Stimulated activated CD8-positive, alpha-beta memory T cell treated with anti-CD3 and anti-CD28 coated beads, Interleukin-7, amount 100 ng/mL, for 48 hours (primary cell): ENCODE measurements at places on chromosomes 2 and 18.
A peak's percentile ranks its signal among the peaks of the same experiment; 100 is the strongest.

DNA sequence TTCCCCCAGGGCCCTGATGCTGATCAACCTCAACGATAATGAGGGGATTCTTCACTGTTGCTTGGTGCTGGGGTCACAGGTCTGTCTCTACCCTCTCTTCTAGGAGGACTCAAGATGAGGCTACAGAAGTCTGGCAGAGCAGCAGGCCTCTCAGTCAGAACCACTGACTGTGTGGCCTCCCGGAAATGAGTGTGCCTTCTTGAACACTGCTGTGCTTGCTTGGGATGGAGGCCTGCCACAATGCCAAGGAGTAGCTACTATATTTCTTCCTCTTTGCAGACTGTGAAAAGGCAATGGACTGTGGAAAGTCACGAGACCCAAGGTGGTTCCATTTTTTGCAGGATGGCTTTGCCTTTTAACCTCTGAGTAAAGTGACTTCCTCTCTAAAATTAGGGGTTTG is 5.8 kb upstream of the HOXD1 start:
- no peak for DNase-seq

GRCh38 chr2:105919826-105920225 is 175.1 kb downstream of the NCK2 start:
- DNase-seq: peak; percentile 27

GRCh38 chr2:46297546-46298271 is 502 bp downstream of the EPAS1 start:
- DNase-seq: no peak

- no peak for DNase-seq
These were observed 305.1 kb upstream of the FSHR start for GRCh38 chr2:49459314-49459993.

DNA sequence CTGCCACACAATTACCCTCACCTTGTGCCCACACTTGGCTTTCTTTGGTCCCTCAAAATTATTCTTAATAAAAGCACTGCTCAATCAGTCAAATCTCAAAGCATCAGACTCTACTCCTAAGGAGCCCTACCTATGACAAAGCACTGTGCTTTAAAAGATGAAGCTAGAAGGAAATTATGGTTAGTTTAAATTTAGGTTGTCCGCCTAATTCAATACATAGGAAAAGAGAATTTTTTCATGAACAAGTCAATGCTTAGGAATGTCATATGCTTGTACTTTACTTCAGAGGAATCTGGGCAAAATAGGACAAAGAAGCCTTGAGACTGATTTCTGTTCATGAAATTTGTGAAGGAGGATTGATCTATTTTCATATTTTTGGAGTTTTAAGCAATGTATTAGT is 726.4 kb upstream of the CDH2 start:
- DNase-seq: no peak

DNA sequence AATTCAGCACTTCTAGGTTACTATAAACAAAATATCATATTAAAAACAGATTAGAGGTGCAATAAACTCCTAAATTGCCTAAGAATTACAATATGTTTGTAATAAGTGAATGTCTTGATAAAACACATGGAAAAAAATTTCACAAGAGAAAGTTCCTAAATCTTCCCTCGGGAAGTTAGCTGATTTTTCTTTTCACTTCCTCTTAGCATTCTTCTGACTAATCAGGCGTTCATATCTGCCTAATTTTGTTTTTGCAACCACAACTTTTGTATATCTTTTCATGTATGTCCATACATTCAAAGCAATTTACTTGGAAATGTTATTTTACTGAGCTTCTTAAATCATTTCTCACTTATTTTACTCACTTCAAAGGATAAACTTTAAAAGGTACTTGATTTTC is 88.5 kb downstream of the RTTN start:
- no peak for DNase-seq
